Inflammatory macrophage (primary cell): ENCODE measurements at places on chromosomes 5 and 9.

GRCh38 chr5:154885439-154885838 lies 27.0 kb downstream of the CNOT8 start:
- peak; percentile 70 for DNase-seq

DNA sequence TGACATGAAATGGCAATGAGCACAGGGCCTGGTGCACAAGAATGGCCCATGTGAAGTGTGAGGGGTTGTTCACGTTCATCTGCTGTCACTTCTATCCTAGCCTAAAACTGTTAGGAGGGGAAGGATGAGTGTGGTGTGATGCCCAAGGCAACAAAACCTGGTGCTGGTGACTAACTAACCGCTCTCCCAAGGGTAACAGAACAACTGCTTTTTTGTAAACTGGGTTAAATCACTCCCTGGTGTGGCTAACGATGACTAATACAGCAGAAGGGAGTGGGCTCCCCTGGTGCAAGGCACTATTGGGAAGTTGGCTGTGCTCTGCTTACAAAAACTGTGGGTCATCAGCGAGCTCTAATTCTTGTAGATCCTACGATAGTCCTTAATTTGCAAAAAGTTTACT lies 103.2 kb upstream of the VCAN start:
- peak; percentile 92 for DNase-seq

DNA sequence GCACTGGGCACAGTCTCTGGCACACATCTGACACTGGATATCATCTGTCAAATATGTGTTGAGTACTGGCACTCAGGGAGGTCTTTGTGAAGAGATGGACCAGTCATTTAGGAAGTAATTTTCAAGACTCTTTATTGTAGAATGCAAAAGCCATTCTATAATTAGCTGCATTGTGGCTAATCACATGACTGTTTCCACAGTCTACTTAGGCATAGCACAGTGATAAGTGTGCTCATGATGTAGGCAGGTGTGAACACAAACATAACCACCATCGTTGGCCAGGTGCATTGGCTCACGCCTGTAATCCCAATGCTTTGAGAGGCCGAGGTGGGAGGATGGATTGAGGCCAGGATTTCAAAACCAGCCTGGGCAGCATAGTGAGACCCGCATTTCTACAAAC lies 62.2 kb downstream of the CFAP77 start:
- DNase-seq: no peak

DNA sequence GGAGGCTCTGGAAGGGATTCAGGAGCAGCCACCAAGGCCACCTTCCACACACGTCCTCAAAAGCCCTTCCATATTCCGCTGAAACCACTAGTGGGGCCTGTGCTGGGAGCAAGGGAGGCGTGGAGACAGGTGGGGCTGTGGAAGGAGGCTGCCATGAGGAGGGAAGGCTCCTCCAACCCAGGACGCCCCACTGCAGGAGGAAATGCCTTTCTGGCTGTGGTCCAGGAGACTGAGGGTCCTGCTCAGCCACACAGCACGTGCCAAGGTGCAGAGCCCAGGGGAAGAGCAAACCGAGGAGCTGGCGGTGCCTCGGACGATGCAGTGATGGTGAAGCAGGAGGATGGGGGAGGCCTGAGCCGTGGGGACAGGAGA lies 49.5 kb downstream of the ADAMTS2 start:
- DNase-seq: no peak

GRCh38 chr5:96835791-96836191 lies 28.0 kb upstream of the ERAP1 start:
- no peak for DNase-seq

GRCh38 chr5:37807621-37808301 lies 32.1 kb downstream of the GDNF start:
- no peak for DNase-seq

GRCh38 chr5:140215276-140215675 lies 40.3 kb downstream of the CYSTM1 start:
- no peak for DNase-seq

- DNase-seq: no peak
Measured at GRCh38 chr5:125326150-125326510, 579.7 kb upstream of the ZNF608 start.

- no peak for DNase-seq
Measured at GRCh38 chr5:136232316-136232715, 39.4 kb upstream of the SMIM32 start.

DNA sequence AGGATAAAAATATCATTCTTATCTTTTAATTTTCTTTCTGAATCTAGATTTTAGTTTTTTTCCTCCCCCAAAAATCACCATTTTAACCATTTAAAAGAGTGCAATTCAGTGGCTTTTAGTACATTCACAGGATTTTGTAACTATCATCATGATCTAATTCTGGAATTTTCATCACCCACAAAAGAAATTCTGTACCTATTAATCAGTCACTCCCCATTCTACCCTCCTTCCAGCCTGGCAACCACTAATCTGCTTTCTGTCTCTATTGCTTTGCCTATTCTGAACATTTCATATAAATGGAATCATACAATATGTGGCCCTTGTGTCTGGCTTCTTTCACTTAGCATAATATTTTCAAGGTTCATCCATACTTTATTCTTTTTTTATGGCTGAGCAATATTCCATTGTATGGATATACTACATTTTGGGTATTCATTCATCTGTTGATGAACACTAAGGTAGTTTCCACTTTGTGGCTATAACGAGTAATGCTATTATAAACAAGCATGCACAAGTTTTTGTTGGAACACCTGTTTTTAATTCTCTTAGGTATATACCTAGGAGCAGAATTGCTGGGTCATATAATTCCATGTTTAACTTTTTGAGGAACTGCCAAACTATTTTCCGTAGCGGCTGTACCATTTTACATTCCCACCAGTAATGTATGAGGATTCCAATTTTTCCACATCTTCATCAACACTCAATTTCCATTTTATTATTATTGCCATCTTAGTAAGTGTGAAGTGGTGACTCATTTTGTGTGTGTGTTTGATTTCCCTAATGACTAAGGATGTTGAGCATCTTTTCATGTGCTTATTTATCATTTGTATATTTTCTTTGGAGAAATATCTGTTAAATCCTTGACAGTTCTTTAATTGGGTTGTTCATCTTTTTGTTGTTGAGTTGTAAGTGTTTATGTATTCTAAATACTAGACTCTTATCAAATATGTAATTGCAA lies 340.3 kb downstream of the CWC27 start:
- DNase-seq: no peak

GRCh38 chr5:40877371-40877988 lies 31.8 kb upstream of the C7 start:
- no peak for DNase-seq

GRCh38 chr9:133536080-133536479 lies 1.6 kb downstream of the ADAMTSL2 start:
- DNase-seq: no peak

GRCh38 chr9:32551276-32552051 lies 663 bp upstream of the SMIM27 start:
- peak; percentile 54 for DNase-seq

- no peak for DNase-seq
Measured at GRCh38 chr5:134138416-134139376, 24.2 kb downstream of the TCF7 start.

- no peak for DNase-seq
Measured at GRCh38 chr5:157116483-157116954, 7.7 kb upstream of the HAVCR2 start.

GRCh38 chr5:25006734-25007133 lies 362.0 kb upstream of the CDH10 start:
- DNase-seq: no peak

DNA sequence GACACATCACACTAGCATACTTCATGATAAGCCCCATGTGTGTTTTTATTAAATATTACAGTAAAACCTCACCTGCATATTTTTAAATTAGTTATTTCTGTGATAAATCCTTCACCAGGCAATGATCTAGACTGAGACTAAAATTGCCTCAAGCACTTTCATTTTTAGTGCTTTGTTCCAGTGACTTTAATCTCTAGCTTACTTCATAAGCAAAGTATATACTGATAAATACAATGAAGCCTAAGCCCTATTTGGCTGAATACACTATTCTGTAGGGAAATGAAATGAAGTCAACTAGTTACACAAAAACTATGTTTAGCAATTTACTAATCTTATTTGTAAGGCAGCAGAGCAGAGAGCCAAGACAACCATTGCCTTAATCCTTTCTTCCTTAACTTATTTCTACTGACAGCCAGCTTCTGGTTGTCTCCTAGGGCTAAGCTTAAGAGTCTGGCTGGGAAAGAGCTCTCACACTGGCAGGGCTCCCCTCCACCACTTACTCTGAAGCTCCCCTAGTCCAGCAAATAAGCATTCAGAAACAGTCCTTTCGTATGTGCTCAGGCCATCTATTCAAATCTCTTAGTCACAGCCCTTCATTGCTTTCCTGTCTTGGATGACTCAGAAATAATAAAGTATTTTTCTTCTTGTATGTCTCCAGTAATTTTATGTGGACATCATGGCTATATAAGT lies 31.4 kb upstream of the MTAP start:
- no peak for DNase-seq

GRCh38 chr5:136730426-136730825 lies 365.1 kb upstream of the TRPC7 start:
- DNase-seq: no peak

DNA sequence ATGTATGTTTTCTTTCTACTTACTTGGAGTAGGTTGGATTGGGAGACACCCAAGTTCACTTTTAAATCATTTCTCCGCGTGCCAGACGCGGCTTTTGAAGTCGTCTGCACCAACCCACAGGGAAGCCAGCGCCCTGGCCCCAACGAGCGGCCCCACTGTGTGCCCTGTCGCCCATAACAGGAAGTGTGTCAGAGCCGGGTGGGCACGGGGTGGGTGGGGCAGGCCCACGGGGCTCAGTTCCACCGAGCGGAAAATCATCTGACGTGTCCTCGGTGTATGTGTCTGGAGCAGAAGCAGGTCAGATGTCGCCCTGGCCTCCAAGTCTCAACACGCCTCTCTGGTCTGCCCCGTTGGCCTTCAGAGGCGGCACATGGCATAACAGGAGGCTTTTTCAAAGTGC lies 22.7 kb upstream of the SMIM23 start:
- DNase-seq: no peak

GRCh38 chr5:110865400-110866094 lies 126.7 kb downstream of the SLC25A46 start:
- no peak for DNase-seq

GRCh38 chr9:89359751-89360261 lies 41.5 kb downstream of the SECISBP2 start:
- DNase-seq: no peak

DNA sequence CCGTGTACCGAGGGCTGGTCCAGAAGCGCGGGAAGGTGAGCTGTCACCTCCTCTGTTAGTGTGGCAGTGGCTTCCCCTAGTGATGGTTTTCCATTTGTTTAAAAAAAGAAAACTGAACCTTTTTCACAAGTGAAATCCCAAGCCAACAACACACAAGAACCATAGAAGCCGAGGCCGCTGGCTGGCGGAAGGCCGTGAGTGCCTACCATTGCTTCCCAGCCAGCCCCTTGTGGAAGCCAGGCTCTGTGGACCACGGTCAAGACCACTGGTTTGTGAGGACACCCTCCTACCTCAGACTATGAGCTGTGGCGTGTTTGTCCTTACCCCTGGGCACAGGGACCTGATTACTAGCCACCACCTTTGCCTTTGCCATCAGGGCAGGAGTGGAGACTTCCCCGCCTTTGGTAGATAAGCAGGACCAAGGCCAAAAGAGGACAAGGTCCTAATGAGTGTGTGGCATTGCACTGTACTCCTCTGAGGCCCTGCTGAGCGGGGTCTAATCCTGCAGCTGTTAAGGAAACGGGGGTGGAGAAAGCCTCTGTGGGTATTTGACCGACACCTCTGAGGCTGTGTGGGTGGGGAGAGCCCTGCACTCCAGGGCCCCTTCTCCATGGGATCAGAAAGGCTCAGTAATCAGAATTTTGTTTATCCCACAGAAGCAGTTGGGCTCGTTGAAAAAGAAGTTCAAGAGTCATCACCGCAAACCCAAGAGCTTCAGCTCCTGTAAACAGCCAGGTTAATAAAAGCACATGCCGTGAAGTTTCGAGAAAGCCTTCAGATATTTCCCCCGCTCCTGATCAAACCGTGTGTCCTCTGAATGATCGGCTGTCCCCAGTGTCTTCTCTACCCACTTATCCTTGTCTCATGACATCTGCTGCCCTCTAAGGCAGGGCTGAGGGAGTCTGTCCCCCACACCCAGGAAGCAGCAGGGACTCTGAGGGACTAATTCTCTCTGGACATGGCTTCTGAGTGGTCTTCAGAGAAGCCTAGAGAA lies 4.3 kb downstream of the SURF2 start:
- DNase-seq: no peak

DNA sequence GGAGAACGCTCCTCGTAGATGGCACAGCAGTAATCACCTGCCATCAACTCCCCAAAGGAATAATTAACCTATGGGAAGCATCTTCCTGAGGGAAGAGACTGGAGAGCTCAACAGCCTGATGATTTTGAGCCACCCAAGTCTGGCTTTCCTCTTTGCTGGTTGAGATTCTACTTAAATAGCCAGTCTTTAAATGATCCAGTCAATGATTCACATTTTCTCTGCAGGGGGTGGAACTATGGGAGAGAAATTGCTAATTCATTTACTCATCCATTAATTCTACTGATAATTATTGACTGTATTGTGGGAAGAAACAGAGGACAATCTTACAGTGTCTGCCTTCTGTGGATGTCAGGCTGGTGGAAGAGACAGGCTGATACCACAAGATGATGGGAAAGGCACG lies 355.0 kb upstream of the PANK3 start:
- no peak for DNase-seq

GRCh38 chr5:1510631-1511030 lies 13.1 kb downstream of the LPCAT1 start:
- DNase-seq: no peak

GRCh38 chr9:127721391-127721821 lies 5.5 kb downstream of the TTC16 start:
- DNase-seq: no peak

DNA sequence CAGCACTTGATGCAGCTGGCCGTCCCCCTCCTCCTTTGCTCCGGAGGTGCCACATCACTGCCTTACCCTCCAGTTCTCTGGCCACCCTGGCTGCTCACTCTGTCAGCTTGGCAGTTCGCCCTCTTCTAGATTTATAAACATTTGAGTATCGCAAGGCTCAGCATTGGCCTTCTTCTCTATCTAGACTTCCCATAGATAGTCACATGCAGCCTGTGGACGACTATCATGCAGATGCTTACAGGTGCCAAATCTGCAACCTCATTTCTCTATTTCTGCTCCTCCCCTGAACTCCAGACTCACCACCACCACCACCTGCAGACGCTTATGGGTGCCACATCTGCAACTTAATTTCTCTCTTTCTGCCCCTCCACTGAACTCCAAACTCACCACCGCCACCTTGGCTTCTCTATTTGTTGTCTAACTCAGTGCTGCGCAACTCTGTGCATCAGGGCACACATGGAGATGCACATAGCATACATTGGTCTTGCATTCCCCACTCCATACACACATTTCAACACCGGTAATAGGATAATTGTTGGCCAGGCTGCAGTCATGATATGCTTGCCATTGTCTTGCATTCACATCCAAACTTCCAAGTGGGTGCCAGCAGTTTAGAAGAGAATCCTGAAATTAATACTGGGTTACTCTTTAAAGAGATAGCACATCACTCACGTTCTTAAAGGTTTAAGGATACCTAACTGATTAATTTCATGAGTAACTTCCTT lies 1.9 kb upstream of the DAP start:
- peak; percentile 2 for DNase-seq

GRCh38 chr5:30838936-30839496 lies 354.5 kb upstream of the CDH6 start:
- DNase-seq: no peak

GRCh38 chr5:39955156-39955555 lies 530.4 kb upstream of the DAB2 start:
- no peak for DNase-seq
